ENCODE measurements at places on chromosomes 6 and 20.
A peak's percentile ranks its signal among the peaks of the same experiment; 100 is the strongest.

DNA sequence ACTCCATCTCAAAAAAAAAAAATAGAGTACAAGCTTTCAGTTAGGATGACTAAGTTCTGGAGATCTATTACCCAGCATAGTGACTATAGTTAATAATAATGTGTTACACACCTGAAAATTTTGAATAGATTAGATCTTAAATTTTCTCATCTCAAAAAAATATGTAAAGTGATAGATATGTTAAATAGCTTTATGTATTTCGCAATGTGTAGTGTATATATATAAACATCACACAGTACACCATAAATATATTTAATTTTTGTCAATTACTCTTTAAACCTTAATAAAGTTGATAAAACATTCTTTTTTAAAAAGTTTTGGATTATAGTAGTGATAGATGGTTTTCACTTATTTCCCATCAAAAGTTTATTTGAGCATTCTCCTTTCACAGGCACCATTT is 25.6 kb upstream of the LOC128125822 start:
- no peak for DNase-seq

DNA sequence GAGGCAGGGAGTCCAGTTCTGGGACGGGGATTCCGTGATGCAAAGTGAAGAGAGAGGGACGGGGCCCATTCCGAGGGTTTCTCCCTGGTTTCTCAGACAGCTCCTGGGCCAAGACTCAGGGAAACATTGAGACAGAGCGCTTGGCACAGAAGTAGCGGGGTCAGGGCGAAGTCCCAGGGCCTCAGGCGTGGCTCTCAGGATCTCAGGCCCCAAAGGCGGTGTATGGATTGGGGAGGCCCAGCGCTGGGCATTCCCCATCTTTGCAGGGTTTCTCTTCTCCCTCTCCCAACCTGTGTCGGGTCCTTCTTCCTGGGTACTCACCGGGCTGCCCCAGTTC is 35.9 kb upstream of the HLA-G start:
- DNase-seq = no peak

DNA sequence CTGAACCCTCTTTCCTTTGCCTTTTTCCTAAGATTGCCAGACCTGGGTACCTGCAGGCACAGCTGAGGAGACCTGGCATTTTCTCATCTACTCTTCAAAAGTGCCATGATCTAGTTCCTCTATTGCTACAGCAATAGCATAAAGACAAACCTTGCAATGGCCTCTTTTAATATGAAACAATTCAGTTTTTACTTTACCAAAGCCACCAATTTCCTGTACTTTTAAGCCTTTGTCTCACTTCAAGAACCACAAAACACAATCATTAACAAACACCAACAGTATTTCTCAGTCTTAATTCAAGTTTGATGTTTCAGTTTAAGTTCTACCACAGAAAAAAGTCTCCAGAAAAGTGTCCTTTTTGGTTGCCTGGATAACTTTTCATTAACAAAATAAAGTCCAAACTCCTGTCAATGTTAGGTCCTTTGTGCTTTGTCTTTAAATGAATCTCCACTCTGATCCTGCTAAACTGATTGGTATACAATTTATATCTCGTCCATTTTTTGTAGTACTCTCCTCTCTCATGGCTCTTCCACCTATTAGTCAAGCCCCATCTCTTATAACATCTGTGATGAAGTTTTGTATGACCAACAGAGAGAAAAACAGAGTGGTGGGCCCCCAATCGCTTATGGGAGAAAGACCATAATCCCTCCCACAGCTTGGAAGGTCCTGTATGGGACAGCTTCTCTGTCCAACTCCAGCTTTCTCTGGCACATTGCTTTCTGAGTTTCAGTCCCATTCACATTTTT is 50.5 kb upstream of the THEMIS start:
- DNase-seq = no peak

GRCh38 chr20:51500311-51500710 is 42.2 kb downstream of the NFATC2 start:
- no peak for DNase-seq

DNA sequence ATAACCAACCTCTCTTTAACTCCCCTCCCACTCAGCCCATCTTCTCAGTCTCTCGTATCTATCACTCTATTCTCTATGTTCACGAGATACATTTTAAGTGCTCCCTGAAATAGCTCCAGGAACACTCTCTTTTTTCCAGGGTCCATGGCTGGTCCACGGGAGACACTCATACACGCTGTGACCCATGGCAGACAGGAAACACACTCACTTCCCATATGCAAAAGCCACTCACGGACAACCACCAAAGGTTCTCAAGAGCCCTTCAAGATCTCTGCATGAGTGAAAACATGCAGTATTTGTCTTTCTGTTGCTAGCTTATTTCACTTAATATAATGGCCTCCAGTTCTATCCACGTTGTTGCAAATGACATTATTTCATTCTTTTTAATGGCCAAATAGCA is 71.4 kb upstream of the PCSK2 start:
- no peak for DNase-seq

DNA sequence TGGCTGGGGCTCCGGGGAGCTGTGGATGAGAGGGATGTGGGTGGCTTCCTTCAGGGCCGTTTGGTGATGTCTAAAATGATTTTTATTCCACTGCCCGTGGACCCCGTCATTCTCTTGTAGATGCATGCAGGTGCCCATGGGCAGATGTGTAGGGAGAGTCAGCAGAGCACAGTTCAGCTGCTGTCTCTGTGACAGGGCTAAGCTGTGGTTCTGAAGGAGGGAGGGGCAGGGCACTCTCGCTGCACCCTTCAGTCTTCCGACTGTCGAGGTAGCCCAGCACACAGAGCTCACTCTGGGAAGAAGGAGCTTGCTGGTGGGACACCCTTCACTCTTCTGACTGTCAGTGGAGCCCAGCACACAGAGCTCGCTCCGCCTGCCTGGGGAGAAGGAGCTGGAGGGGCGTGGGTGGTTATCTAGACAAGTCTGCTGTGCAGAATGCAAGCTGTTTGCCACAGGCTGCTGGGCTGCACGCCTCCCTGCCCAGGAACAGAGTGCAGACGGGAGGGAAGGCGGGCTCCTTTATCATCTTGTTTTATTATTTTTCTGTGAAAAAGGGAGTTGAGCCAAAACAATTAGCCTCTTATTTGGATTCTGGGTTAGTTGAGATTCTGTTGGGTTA is 28.4 kb upstream of the ADRM1 start:
- no peak for DNase-seq

- DNase-seq = no peak
Observed at GRCh38 chr6:170042596-170043118, 248.2 kb downstream of the DLL1 start.

DNA sequence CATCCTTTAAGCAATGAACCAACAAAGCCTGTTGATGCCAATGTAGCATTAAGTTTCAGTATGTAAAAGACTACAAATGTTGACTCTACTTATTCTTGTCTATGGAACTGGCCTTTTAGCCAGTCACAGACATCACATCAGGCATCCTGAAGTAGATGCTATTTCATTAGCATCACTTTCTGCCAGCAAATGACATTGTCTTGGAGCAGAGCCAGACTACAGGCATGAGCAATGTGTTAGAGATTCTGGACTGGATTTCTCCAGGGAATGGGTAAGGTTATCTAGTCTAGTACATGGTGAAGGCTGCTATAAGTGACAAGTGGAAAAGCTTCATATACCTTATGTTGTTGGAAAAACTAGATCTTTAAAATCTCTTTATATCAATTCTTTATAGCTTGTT is 142.9 kb downstream of the ADGRB3 start:
- no peak for DNase-seq

DNA sequence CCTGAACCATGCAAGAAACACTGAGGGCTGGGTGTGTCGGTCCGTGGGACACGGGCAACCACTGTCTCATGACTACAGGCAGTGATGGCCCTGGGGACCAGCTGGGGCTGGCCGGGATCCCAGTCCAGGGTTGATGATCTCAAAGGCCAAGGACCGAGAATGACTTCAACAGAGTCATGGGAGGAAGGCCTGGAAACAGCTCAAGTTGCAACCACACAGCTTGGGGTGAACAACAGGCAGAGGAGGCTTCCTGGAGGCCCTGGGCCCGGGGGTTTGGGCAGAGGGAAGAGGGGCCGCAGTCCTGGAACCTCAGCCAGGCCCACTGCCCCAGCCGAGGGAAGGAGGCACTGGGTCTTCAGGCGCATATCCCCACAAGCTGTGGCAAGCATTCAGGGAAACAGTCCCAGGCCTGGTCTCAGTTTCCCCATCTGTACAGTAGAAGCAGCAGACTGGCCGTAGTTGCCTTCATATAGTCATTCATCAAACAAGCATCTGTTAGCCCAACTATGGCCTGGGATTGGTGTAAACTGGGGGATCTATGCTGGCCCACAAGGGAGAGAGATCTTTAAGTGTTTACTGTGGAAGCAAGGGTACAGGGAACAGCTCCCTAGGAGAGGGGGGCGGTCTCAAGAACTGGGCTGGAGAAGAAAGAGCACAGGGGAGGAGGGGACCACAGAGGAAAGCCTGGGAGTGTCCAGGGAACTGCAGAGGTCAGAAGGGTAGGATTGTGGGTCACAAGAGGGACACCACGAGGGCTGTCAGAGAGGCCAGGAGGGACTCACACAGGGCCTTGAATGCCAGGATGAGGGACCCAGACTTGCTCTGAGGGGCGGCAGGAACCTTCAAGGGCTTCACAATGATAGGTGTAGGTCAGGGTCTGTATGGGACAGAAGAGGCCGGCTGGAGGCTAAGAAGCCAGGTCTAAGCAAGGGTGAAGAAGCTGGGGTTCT is 2.1 kb downstream of the MYL9 start:
- no peak for DNase-seq

- no peak for DNase-seq
Observed at GRCh38 chr20:52047811-52048764, 143.5 kb downstream of the ZFP64 start.

DNA sequence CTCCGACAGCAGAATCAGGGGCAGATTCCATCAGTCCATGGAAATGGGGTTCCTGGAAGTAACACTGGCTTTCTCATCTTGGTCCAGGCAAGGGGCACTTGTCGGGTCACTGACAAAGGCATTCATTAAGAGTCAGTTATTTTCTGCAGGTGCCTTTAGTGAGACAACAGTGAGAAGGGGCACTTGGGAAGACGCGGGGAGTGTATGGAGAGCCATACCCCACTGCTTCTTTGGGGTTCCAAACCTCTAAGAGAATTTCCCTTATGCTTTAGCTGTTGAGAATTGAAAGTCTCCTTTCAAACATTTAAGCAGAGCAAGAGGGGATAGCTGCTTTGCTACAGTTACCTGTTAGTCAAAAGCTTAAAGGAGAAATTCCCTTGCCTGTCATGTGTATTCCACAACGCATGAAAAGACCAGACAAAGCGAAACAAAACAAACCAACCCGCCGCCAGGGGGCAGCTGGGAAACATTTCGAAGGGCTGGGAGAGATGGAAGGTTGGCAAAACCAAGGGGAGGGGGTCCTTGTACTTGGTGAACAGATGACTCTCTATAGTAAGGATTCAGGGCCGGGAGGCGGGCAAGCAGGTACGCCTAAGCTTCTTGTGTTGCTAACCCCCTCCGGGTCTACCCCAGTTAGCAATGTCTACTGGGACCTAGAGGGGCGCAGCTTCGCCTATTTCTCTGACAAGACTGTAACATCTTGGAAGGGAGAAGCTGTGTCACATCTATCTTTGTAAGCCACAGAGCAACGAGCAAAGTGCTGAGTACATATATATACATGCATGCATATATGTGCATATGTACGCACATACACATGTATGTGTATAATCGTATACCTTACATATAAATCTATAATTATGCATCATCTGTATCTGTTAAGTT is 474.9 kb upstream of the AGPAT4 start:
- DNase-seq = peak; percentile 30

DNA sequence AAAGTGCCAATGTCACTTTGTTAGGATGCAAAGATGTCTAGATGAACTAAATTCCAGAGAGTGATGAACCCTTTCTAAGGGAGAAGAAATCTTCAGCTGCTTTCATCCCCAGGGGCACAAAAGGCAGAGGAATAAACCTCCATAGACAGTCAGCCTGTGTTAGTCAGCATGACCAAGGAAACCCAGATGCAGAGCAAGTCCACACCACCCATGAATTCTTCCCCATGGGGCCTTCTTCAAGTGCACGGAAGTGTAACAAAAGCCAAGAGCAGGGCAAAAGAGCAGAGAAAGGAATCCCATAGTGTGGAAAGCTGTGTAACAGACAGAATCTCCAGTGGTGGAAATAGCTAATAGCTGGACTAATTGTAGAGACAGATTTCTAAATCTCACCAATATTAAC is 50.0 kb downstream of the DCDC2 start:
- DNase-seq = no peak

GRCh38 chr6:72560721-72561593 is 60.9 kb upstream of the KCNQ5 start:
- no peak for DNase-seq

DNA sequence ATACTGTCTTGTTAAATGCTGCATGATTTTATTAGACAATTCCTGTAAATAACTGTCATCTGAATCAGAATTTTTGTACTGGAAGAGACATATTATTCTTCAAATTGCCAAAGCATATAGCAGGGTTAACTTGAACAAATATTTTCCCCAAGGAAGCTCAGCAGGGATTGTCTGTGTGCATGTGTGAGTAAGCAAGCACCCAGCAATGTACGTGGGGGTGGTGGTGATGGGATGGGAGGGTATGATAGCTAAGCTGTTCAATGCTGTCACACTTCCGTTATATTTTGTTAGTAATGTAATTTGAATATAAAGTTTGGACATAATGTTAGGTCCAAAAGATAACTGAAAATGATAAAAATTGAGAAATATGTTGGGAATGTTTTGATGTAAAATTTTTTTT is 118.1 kb downstream of the MYB start:
- DNase-seq = no peak

DNA sequence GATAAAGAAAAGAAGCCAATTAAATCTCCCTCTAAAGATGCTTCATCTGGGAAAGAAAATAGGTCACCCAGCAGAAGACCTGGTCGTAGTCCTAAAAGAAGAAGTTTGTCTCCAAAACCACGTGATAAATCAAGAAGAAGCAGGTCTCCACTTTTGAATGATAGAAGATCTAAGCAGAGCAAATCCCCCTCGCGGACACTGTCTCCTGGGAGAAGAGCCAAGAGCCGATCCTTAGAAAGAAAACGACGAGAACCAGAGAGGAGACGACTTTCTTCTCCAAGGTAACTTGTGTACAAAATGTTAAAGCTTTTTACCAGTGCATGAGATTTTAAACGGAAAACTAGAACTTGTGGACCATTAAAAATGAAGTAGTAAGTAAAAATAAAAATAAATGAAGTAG is 46.5 kb downstream of the FAM217A start:
- no peak for DNase-seq

- no peak for DNase-seq
Observed at GRCh38 chr20:63498960-63499337, at the start of gene EEF1A2. Gene EEF1A2, minus strand, starts transcription at chr20:63499083. Its CDS starts 1,320 bp downstream, at chr20:63497763.

Measured in renal cortex interstitium (tissue), 15 donors.